ENCODE measurements at places on chromosomes 7 and 10. TPM values are rescaled to one million over a fixed set of nuclear protein-coding genes. Genes with fewer than 3 reads are reported as not detected.

EVX1 gene
- total RNA-seq = not detected

CNTNAP2 gene
- total RNA-seq = not detected

RAPGEF5 gene
- 269 TPM for total RNA-seq

ACTR1A gene
- 154 TPM for total RNA-seq

ZMIZ2 gene
- total RNA-seq = 10.6 TPM

LIPM gene
- total RNA-seq = not detected

ASB10 gene
- total RNA-seq = not detected

FBXL13 gene
- total RNA-seq = 0.85 TPM

PRF1 gene
- total RNA-seq = not detected

PALD1 gene
- 276 TPM for total RNA-seq

ARHGAP22 gene
- total RNA-seq = 19.0 TPM

GJC3 gene
- total RNA-seq = 0.42 TPM

GPR15LG gene
- not detected for total RNA-seq

TAS2R3 gene
- total RNA-seq = 0.74 TPM

HHEX gene
- 66.9 TPM for total RNA-seq

KIAA1217 gene
- total RNA-seq = 7.5 TPM

MXI1 gene
- 9.5 TPM for total RNA-seq

CALML3 gene
- total RNA-seq = not detected

FAM25A gene
- total RNA-seq = not detected

BRAF gene
- 25.0 TPM for total RNA-seq

RPEL1 gene
- total RNA-seq = 0.17 TPM
